ENCODE measurements at places on chromosomes 3 and 15.

- DNase-seq = no peak
Observed at GRCh38 chr3:67008388-67008787, 10.3 kb downstream of the KBTBD8 start.

GRCh38 chr3:21509731-21510470 is 241.1 kb downstream of the ZNF385D start:
- DNase-seq = no peak

DNA sequence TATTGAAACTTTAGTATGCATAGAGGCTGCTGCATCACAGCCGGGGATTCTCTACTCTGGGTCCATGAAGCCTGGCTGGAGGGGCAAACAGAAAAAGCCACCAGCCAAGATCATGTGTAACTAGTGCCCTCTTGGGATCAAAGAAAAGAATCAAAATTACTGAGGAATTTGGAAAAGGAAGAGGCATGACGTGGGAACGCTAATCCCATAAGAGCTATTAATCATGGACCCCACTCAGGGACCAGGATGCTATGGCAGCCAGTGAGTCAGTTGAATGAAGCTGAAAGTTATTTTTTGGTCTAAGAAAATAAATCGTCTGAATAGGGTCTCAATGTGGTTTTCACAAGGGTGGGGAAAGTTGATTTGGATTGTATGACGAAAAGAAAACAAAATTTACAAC is 1165.1 kb downstream of the ROBO2 start:
- no peak for DNase-seq

DNA sequence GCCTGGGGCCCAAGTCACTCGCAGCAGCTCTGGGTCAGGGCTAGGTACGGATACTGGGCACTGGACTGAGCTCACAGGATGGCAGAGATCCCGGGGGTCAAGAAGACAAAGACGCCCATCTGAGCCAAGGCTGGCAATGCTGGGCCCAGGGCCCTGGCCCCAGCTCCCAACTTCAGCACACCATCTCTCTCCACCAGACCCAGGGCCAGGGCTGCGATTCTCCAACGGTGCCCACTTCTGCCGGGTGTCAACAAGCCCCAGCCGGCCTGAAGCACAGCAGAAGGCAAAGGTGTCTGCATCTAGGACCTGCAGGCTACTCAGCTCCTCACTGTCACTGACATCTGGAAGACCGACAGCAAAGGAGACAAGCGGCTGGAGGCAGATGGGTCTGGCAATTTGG is 8.6 kb downstream of the WDR73 start:
- no peak for DNase-seq
